Activated CD8-positive, alpha-beta T cell treated with anti-CD3 and anti-CD28 coated beads, Interleukin-2, amount 10 ng/mL, durations not matched to agents 7 days and 5 days (primary cell): ENCODE measurements at places on chromosomes 13 and 19.

DNA sequence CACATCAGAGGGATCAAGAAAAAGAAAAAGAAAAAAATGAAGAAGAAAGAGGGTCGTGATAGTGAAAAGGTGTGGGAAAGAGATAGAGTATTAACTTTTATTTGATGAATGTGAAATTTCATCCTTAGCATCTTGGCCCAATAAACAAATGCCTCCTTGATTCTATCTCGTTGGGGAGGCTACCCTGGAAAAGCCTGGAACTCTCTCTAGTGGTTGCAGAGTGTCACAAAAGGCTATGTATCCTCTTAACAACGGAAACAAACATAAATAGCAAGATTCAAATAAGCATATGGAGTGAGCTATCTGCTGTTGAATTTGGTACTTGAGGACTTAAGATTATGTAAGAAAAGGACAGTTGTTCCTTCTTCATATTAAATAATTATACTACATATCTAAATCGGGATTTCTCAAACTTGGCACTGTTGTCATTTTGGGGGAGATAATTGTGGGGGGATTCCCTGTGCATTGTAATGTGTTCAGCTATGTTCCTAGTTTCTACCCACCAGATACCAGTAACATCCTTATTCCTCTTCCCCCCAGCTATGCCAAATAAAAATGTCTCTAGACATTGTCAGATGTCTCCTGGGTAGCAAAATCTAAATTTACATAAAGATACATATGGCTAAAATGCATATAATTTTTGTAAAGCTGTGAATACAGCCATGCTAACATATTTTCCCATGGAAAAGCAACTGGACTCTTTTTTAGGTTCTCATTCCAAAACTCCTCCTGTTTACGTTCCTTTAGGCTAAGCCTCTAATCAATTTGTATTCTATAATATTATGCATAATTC is 557.2 kb downstream of the DCT start:
- no peak for DNase-seq

GRCh38 chr19:3642987-3643673 is 16.5 kb upstream of the CACTIN start:
- peak; percentile 30 for DNase-seq

- DNase-seq, result peak; percentile 88
These were observed 10.1 kb downstream of the NOSIP start for GRCh38 chr19:49570138-49570856.

- no peak for DNase-seq
These were observed 897.0 kb downstream of the SLITRK6 start for GRCh38 chr13:84902243-84902642.

DNA sequence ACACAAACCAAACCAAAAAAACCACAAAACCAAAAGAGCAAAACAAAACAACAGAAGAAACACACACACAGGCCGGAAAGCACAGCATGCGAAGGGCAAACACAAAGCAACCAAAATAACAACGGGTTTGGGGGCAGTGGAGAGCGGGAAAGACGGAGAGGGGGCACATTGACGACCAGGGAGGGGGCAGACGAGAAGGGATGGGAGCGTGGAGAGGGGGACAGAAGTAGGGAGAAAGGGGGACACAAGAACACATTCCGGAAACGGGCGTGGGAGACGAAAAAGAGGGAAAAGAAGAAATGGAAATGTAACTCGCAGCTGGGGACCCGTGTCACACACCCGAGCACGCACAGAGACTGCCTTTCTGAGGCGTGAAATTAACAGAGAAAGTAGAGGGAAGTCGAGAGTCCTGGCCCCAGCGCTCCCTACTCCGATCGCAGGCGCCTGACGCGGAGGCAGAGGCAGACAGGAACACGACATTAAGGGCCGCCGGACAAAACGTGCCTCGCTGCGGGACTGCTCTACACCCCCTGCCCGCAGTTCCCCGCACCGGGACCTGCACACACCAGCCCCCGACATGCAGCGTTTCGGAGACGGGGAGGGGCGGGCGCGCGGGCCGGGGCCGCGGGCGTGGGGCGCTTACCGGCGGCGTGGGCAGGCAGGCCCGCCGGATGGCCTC is 652 bp downstream of the POU4F1 start:
- DNase-seq, result no peak

DNA sequence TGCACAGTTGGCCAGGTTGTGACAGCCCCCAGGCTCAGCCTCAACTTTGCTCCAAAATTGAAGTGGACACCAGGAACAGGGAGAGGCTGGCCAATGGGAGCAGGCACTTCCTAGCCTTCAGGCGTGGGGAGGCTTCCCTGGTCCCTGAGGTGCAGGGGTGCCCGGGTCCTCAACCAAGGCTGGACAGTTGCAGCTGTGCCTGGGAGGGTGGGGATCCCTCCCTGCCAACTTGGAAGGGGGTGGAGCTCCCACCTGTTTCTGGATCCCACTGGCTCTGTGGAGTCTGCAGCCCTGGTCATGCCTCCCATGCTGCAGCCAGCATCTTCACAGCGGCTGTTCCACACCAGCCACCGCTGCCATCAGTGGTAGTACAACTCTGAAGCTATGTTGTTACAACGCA is 502.8 kb upstream of the SLITRK5 start:
- no peak for DNase-seq

DNA sequence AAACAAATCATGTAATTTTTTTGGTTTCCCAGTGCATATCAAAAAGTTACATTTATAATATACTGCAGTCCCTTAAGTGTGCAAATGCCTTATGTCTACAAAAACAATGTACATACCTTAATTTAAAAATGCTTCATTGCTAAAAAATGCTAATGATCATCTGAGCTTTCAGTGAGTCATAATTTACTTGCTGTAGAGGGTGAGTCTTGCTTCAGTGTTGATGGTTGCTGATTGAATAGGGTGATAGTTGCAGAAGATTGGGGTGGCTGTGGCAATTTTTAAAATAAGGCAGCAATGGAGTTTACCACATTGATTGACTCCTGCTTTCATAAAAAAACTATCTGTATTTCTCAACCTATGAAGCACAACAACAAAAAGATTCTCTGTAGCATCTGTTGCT is 613.9 kb downstream of the TBC1D4 start:
- DNase-seq, result no peak

- DNase-seq, result no peak
These were observed 6.7 kb downstream of the SIGLEC11 start for GRCh38 chr19:49954092-49954829.

GRCh38 chr13:27981006-27981708 is 7.3 kb downstream of the URAD start:
- no peak for DNase-seq

DNA sequence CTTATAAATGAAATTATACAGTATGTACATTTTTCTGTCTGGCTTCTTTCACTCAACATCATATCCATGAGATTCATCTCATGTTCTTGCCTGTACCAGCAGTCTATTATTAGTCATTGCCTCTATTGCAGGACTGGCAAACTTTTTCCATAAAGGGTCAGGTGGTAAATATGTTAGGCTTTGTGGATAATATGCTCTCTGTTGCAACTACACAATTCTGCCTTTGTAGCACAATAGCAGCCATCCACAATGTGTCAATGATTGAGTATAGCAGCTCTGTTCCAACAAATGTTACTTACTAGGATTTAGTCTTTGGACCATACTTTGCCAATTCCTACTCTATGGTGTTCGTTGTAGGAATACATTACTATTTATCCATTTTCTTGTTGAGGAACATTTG is 304.4 kb downstream of the DCT start:
- DNase-seq, result no peak

DNA sequence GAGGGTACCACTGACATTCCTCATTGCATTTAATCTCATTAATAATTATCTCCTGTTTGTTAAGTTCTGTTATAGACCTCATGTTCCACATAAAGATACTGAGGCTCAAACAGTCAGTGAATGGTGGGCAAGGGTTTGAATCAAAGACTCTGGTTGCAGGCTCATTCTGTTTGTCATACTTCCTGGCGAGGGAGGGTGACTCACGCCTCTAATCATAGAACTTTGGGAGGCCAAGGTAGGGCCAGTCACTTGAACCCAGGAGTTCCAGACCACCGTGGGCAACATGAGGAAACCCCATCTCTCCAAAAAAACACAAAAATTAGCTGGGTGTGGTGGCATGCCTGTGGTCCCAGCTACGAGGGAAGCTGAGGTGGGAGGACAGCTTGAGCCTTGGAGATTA is 220.7 kb upstream of the MIR17HG start:
- no peak for DNase-seq

DNA sequence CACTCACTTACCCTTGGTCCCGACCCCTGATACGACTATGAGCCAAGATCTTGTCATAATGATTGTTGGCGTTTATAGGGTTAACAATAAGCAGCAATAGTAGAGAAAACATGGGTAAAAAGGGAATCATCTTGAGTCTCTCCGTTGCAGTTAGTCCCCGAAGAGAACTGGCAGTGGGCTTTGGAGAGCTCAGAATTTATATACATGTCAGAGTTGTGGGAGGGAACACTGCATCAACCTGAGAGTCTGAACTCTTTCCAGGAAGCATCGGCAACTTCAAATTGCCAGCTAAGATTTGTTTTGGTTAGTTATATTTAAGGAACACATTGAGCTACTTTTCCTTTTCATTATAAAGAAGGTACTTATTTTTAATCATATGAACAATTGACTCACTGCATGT is at the start of gene POSTN:
TSS of gene POSTN (minus strand) at position 172 of the 400 bp plus-strand sequence. CDS start at position 130, 42 bp downstream.
- no peak for DNase-seq

DNA sequence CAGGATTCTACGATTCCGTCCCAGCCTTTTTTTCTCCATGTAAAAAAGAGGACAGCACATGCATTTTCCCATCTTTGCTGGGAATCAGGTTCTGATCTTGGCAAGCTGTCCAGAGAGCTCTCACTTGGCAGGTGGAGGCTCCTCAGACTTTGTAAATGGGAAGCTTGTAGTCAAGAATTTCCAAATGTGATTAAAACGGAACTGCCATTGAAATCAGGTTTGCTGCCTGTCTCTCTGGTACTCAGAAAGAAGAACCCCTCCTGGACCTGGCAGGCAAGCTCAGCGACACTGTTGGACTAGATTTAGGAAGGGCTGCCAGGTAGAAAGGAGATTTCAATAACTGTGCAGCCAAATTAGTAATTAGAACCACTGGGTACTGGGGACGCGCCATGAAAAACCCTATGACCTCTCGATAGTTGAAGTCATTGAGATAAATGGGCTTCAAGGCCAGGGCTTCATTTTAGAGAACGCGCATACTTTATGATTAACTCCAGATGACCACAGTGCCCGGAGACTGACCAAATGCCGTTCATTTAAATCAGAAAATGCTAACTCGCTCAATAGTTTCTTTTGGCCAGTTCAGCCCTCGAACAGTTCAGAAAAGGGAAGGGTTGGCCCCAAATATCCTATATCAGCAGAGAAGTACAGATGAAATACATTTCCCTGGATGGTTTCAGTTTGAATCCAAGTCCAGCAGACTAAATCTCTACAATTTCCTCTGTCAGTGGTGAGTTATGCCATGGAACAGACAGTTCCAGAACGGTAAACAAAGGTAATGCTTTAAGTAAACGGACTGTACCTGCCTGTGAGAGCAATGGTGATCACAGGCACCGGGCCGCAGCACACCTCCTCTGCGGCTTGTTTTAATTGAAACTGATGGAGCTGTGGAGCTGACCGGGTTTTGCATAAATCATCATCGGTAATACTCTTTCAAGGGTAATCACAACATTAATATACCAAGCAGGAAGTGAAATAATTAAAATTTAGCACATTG is 517.4 kb downstream of the RFC3 start:
- no peak for DNase-seq

- DNase-seq, result no peak
These were observed 18.0 kb downstream of the KLK4 start for GRCh38 chr19:50893047-50893736.

DNA sequence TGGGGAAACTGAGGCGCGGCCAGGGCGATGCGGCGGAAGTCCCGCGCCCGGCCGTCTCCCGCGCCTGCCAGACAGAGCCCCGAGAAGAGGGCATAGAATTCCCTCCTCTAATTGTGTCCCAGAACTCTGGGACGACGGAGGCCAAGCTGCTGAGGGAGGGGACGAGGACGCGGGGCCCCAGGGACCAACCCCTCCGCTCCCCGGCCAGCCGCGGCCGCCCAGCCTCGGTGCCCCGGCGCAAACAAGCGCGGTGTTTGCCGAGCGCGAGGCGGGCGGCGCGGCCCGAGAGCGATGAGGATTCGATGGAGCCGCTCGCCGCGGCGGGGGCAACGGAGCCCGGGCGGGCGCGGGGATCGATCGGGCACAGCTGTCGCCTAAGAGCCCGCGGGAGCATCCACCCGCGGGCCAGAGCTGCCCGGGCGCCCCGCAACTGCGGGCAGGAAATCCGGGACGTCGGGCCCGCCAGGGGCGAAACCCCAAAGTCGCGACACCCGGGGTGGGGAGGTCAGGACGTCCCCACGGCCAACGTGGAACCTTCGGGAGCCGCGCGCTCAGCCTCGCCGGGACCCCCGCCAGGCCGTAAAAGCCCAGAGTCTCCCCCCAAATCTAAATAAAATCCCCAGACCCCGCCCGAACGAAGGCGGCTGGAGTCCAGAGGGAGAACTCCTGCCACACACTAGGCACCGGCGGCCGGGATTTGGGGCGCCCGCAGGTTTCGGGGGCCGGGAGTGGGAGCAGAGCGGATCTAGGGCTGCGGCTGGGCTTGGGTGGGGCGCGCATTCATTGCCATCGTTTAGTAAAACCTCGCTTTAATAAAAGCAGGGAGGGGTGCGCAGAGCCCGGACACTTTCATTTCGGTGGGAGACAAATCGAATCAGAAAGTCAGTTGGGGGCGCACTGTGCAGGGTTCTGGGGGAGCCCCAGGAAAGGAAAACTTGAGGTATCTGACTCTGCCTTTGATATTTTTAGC is 3.6 kb upstream of the ONECUT3 start:
- DNase-seq, result no peak

DNA sequence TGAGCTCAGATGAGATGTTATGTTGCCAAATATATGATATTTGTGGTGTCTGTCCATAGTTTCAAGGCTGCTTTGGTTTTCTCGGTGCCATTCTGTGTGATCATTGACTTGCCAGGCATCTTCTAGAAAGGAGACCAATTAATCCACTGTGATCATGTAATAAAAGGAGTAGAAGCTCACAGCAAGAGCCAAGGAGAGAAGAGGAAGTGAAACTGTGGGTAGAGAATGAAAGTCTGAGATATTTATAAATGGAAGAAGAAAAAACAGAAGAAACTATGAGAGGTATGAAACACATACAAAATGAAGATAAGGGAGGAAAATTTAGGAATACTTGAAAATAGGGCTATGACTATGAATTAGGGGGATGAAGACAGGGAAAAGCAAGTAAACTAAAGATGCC is 11.1 kb upstream of the ZNF613 start:
- DNase-seq, result no peak

DNA sequence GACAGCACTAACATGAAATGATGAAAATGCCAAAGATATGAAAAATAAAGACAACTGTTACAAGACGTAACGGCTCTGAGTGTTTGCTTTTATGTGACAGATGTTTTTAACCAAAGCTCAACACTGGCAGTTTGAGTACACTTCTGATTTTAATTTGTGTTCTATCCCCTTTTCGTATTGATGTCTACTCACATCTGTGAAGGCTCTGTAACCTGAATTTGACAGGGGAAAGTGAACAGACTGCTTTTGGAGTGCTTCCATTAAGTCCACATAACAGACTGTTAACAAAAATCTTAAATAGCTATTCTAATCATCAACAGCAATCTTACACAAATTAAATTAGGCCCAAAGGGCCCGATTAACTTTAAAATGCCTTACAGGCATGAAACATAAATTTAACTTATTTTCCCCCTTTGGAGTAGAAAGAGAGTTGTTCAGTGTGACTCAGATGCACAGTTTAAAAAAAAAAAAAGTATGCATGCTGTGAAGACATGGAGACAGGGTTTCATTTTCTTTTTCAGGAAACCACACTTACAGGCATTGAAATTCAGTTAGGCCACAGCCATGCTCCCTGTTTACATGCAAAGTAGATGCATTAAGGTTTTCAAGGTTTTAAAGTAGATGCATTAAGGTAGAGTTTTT is 16.3 kb upstream of the RNASEH2B start:
- peak; percentile 61 for DNase-seq
